ENCODE measurements at places on chromosomes 3 and 15.

GRCh38 chr3:30186741-30187219 lies 419.6 kb upstream of the TGFBR2 start:
- H3K4me1 ChIP-seq: no peaks in the 10 kb centered on the region
- no peak overlapping the region for H3K27ac ChIP-seq
- DNase-seq: no peak
- no peaks in the 10 kb centered on the region for H3K27me3 ChIP-seq
- no peaks in the 10 kb centered on the region for H3K36me3 ChIP-seq

- H3K36me3 ChIP-seq: peaks cover 10% of the 10 kb centered on the region
- no peaks in the 10 kb centered on the region for H3K27me3 ChIP-seq
- DNase-seq: no peak
- H3K27ac ChIP-seq: peak overlapping the region; percentile 95
- peak overlapping the region; percentile 86 for H3K4me3 ChIP-seq
Observed at GRCh38 chr3:194672876-194673275, 885 bp upstream of the LSG1 start.

GRCh38 chr3:175270198-175270837 lies 411.2 kb downstream of the NAALADL2 start:
- no peaks in the 10 kb centered on the region for H3K36me3 ChIP-seq
- no peak for DNase-seq
- no peaks in the 10 kb centered on the region for H3K4me1 ChIP-seq
- H3K4me3 ChIP-seq: no peak overlapping the region
- H3K27ac ChIP-seq: no peak overlapping the region

- H3K36me3 ChIP-seq: peaks cover 58% of the 10 kb centered on the region
- H3K27ac ChIP-seq: no peak overlapping the region
- no peaks in the 10 kb centered on the region for H3K27me3 ChIP-seq
- H3K4me3 ChIP-seq: no peak overlapping the region
- H3K4me1 ChIP-seq: no peaks in the 10 kb centered on the region
Observed at GRCh38 chr3:47005212-47006144, 26.0 kb downstream of the NBEAL2 start.

DNA sequence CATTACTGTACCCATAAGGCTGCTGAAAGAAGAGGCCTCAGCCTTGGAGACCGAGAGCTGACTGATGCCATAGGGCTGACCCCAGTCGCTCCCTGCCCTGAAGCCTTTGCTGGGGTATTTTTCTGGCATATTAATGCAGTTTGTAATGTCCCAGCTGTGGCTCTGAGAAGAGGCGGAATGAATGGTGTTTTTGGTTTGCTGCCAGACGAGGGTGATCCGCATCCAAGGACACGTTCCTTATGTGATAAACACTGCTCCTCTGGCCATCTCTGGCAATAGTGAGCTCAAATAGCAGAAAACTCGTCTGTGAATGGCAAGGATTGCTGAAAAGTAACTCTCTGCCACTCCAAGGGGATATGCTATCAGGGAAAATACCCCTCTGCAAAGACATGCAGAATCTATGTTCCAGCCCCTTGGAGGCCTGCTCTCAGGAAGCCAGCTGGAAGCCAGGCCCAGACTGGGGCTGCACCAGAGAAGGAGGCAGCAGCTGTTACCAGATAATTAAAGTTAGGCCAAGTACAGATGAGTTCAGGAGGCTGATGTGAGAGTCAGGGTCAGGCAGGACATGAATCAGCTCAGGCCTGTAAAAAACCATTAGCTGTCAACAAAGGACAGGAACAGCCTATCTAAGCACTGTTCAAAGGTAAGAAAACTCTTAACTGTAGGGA lies 28.9 kb upstream of the KLHL6 start:
- H3K36me3 ChIP-seq: no peaks in the 10 kb centered on the region
- H3K27ac ChIP-seq: no peak overlapping the region
- DNase-seq: no peak

- H3K4me1 ChIP-seq: peaks cover 5% of the 10 kb centered on the region
- no peak for DNase-seq
- H3K27ac ChIP-seq: no peak overlapping the region
- no peaks in the 10 kb centered on the region for H3K36me3 ChIP-seq
- H3K4me3 ChIP-seq: no peak overlapping the region
Observed at GRCh38 chr3:66620296-66620695, 119.5 kb upstream of the LRIG1 start.

DNA sequence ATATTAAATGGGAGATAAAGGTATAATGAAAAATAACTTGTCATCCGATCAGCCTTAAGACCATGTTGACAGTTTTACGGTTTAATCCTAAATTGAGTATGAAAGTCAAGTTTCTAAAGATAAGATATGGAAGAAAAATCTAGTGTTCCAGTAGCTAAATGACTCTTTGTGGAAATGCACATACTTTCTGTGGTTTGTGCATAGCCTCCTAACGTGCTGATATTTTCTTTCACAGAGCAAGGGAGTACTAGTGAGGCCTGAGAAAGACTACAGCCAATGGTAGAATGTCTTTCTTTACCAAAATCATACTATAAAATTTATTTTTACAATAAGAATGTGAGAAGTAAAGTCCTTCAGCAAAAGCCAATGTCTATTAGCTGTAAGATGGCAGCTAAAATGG lies 430.6 kb upstream of the RGMA start:
- H3K4me1 ChIP-seq: no peaks in the 10 kb centered on the region
- H3K27me3 ChIP-seq: no peaks in the 10 kb centered on the region
- no peaks in the 10 kb centered on the region for H3K36me3 ChIP-seq
- no peak overlapping the region for H3K4me3 ChIP-seq
- no peak for DNase-seq

DNA sequence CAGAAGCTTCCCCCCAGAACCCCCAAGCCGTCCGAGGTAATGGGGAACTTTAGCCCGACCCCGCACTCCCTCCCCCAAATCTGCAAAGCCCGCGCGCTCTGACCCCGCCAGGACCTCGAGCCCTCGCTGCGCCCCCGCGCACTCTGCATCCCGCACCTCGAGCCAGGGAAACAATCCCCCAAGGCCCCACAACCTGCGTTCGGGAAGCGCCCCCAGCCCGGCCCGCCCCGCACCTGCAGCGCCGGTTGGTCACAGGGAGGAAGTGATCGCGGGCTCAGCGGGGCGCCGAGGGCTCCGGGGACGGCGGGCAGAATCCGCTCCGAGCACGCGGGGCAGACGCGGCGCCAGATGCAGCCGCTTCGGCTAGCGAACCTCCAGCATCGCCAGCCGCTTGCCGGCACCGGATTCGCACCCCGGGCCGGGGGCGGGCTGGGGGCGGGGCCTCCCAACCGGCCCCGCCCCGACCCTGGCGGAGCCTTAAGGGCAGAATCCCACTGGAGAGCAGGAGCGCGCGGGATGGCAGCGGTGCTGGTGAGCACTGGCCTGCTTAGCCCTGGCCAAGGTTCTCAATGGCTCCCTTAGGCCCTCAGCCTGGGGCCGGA lies at the start of gene CAMKV:
Gene CAMKV, minus strand, starts transcription at position 382 of the 602 bp plus-strand sequence. CDS start 7,518 bp downstream, outside the sequence.
- no peak within 1 kb of the TSS for H3K4me3 ChIP-seq
- no peak for DNase-seq
- H3K27ac ChIP-seq: no peak within 1 kb of the TSS
- H3K36me3 ChIP-seq: no peaks in the 10 kb centered on the region

- no peaks in the 10 kb centered on the region for H3K36me3 ChIP-seq
- DNase-seq: no peak
- no peak overlapping the region for H3K4me3 ChIP-seq
Observed at GRCh38 chr15:72855791-72856190, 72.2 kb upstream of the ADPGK start.
